Activated CD8-positive, alpha-beta memory T cell treated with anti-CD3 and anti-CD28 coated beads for 4 hours (primary cell): ENCODE measurements at places on chromosomes 1 and 21.

DNA sequence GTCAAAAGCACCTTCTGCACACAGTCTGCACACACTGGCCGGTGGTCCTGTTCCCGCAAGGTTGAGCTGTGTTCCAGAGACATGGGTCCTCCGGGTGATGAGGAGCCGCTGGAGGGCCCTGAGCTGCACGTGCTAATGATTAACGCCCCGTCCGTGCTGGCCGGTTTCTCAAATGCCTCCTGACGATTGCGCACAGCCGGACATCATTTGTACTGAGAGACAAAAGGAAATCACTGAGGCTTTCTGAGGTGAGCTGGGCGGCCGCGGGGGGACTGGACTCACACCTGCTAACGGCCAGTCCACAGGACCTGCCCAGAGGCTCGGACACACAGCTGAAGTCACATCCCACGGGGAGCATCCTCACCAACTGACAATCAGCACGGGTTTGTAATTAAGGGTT is 29.2 kb downstream of the POFUT2 start:
- DNase-seq: no peak

DNA sequence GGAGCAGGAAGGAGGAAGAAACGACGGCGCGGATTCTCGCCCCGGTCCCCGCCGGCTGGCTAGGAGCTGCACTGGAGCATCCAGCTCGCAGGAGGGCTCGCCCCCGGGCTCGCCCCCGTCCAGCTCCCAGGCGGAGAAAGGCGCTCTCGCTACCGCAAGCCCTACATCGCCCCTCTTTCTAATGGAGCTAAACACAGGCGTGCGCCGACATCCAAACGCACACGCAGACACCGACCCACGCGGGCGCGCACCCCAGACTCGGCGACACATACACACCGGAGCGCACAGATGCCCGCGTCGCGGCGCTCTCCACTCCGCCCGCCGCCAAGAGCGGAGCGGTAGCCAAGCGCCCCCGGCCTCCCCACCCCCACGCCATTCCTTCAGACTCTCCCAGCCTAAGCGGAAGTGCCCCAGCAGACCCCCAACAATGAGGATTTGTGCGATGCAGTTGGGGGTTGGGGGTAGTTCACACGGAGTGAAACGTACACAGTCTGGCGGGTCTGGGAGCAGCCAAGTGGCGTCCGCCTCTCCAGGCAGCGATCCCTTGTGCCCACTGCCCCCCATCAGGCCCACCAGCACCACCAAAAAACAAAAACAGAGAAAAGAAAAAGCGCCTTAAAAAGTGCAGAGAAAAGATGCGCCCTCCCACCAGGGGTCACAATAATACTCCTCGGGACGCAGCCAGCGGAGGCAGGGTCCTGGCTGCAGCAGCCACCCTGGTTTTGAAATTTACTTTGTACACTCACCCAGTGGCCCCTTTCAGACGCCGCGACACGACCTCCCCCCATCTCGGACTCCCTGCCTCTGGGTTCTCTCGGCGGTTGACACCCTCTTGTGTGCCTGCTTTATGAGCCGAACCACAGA is 1.4 kb downstream of the DAB1 start:
- DNase-seq: no peak

DNA sequence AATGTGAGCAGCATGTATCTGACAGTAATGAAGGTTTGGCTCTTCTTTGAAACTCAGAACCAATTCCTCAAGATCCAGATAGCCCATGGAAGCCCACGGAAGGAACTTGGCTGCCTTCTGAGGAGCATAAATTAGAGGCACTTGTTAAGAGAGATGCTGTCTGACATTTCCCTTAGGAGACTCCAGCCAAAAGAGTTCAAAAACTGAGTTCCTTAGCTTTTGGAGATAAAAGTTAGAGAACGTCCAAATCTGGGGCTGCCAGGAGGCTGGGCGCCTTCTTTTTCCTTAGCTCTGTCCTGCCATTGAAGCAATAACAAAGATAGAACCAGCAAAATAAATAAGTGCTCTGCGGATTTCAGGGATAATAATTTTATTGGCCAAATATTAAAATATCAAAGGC is 439.6 kb upstream of the USP24 start:
- no peak for DNase-seq

DNA sequence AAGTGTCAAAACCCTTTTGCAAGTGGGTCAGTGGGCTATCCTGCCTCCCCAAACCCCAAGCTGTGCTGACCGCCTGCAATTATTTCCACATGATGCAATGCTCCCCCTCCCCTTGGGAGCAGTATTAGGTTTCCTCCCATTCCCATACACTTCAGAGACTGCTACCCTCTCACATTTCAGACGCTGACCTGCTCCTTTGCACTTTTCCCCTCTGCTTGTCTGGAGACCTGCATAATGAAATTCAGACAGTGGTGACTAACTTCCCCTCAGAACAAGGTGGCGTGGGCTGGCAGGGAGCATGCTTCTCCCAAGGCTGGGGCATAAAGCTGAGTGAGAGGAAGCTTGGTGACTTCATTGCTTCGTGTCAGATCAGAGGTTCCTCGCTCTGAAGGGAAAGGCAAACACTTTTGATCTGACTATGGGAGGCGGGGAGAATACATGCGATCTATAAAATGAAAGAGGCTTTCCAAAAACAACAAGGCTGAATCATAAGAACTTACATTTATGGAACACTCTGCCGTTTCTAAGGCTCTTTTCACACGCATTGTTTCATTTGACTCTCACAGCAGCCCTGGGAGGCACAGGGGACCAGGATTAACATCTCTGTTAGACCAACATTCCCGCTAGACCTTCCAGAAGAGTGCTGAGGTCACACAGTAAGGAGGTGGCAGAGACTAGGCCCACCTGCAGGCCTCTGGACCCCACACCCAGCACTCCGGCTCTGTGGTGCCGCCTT is 27.5 kb upstream of the ROR1 start:
- no peak for DNase-seq

DNA sequence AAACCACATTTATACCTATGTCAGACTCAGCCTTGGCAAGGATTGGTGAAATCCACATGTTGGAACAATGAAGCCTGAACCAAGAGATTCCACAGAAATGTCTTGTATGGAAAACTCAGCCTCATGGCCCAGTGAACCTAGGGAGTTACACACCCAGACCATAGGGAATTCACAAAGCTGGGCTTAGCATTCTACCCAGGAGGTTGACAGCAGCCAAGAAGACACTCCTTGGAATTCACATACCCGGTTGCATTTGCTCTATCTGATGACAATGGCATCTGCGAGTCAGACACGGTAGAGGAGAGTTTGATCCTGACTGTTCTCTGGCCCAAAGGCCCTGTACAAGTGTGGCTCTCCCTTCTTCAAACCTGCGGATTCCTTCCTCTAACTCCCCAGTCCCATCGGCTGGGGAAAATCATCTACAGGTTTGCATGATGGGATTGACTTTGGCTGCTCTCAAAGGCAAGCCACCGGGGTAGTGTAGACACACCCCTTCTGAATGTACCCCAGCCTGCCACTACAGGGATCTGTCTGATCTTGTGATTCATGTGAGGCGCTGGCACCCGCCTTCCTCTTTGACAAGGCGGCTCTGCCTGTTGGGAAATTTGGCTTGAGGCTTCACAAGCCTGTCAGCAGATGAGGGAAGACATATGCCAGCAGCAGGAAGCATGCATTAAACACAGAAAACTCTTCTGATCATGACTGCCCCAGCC is 297.3 kb upstream of the KAZN start:
- no peak for DNase-seq

DNA sequence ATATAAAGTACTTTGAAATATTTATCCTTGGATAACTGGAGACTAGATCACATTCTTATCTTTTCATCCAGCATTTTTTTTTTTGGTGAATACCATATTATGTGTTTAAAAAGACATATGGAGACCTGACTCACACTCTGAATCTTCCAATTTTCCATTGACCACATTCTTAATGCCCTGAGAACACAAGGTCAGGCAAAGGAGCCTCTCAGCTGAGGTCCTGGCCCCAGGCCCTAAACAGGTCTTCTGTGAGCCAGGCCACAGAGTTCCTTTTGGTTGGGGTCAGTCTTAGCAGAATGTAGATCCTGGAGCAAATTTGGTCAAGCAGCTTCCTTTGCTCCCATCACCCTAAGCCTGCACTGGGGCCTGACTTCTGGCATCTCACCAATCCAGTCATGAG is 390.1 kb upstream of the ST6GALNAC5 start:
- no peak for DNase-seq

DNA sequence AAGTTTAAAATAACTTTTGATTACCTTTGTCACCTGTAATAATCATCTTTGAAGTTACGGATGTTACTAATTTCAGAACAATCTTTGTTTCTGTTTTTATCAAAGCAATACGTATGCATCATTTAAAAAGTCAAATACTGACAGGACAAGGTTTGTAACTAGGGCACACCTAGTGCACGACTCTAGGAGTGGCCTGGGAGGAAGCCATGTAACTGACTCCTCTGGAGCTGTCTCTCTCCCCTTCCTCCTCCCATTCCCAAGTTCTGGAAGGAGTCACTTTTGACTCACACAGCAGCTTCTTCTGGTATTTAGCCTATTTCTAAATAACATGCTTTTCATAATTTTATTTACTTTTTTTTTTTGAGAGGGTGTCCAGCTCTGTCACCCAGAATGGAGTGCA is 11.8 kb upstream of the RAP1GAP start:
- DNase-seq: no peak

DNA sequence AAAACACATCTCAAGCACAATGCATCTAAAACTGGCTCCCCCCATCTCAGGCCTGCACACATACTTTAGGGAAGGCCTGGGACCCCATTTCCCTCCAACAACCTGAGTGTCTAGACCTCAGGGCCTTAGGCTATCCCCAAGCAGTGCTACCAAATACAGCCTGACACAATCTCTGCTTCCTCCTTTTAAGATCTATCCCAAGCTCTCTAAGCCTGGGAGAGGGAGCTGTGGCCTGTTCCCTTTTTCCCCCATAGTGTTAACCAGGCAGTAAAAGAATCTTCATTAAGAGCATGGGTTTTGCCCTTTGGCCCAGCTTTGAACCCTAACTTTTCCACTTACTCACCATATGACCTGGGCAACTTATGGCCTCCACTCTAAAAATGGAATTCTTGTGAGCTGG is 10.8 kb upstream of the COL8A2 start:
- no peak for DNase-seq

DNA sequence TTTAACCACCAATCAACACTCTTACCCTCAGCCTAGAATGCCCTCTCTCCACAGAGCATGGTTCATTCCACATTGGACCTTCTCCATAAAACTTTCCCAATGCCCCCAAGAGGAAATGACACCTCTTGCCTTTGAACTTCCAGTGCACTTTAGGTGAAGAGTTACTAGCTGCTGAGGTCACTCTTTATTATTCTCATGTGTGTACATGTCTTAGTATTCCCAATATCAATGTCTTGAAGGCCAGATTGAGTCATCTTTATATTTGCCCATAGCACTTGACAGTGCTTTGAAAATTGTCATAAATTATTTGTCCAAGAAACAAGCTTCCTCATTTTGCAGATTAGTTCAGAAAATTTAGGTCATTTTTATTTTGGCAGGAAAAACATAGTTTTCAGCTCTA is 8.1 kb upstream of the DNASE2B start:
- DNase-seq: no peak

DNA sequence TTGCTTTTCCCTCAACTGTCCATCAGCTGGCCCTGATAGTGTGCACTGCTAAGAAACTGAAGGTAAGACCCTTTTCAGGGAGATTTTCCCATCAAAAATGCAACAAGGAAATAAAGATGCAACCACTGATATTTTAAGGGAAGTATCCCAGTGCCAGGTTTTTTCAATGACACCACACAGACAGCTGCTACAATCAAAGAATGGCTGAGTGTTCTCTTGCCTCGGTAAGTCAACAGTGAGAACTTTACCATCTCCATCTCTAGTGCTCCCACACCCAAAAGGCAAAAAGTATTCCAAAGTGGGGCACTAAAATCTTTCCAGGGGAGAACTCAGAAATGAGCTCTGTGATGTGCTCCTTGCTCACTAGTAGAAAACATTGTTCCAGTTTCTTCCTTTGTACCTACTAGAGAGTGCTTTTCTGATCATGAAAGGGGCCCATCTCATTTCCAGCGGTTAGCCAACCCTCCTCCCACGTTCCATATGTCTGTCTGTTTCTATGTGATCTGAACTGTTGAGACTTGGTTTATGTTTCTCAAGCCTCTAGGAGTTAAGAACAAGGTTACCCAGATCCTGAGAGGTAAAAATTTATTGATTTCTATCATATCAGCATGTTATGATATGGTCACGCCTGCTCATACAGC is 67.6 kb upstream of the NEK2 start:
- no peak for DNase-seq

- no peak for DNase-seq
Observed at GRCh38 chr1:50438945-50439344, 15.7 kb upstream of the DMRTA2 start.

- no peak for DNase-seq
Observed at GRCh38 chr1:41648230-41648629, 163.7 kb upstream of the EDN2 start.
